PC-9 (cell line): ENCODE measurements at places on chromosomes 5 and 9. TPM values are rescaled to one million over a fixed set of nuclear protein-coding genes. Genes with fewer than 3 reads are reported as not detected.
A peak's percentile ranks its signal among the peaks of the same experiment; 100 is the strongest.

OR1Q1 gene
- total RNA-seq = not detected in 2 replicates

DNA sequence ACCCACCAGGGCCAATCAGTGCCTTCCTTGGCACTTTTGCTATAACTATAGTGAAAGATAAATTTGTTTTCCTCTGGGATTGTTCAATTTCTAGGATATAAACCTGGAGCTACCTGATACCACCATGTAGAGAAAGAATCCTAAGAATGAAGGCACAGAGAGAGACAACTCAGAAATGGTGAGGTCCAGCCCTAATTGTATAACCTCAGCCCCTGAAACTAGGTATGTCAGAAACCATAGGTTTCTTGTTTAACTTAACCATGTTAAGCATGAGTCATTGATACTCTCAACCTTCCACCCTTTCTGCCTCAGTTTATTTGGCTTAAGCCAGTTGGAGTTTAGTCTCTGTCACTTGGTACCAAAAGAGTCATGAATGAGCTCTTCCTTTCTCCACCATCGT is 4.6 kb upstream of the SPZ1 start:
- H3K27ac ChIP-seq = no peak overlapping the region
- H3K36me3 ChIP-seq = no peaks in the 10 kb centered on the region
- DNase-seq = no peak

DNA sequence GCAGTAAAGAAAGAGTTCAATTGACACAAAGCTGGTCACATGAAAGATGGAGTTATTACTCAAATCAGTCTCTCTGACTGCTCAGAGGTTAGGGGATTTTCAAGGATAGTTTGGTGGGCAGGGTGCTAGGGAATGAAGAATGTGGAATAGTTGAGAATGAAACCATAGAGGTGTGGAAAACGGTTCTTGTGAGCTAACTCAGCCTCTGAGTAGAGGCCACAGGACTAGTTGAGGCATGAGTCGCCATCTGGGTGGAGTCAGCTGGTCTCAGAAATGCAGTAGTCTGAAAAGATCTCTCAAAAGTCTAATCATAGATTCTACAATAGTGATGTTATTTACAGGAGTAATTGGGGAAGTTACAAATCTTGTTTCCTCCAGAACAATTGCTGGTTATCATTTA is 178.9 kb upstream of the SPEF2 start:
- peaks cover 10% of the 10 kb centered on the region; the same call in 1 of the 2 replicates for H3K27me3 ChIP-seq
- H3K36me3 ChIP-seq = no peaks in the 10 kb centered on the region
- no peak overlapping the region for H3K4me3 ChIP-seq
- no peaks in the 10 kb centered on the region for H3K4me1 ChIP-seq

- H3K27me3 ChIP-seq = no peaks in the 10 kb centered on the region
- no peak overlapping the region for H3K27ac ChIP-seq
- H3K4me3 ChIP-seq = no peak overlapping the region
- H3K36me3 ChIP-seq = no peaks in the 10 kb centered on the region
- DNase-seq = no peak
- H3K4me1 ChIP-seq = peaks cover 11% of the 10 kb centered on the region
Observed at GRCh38 chr5:125115195-125115525, 368.7 kb upstream of the ZNF608 start.

- H3K4me3 ChIP-seq = no peak overlapping the region
- no peaks in the 10 kb centered on the region for H3K4me1 ChIP-seq
- peak; percentile 65 for DNase-seq
Observed at GRCh38 chr5:36728697-36729543, 122.5 kb downstream of the SLC1A3 start.

TAF11L13 gene
- total RNA-seq = not detected in 2 replicates

DNA sequence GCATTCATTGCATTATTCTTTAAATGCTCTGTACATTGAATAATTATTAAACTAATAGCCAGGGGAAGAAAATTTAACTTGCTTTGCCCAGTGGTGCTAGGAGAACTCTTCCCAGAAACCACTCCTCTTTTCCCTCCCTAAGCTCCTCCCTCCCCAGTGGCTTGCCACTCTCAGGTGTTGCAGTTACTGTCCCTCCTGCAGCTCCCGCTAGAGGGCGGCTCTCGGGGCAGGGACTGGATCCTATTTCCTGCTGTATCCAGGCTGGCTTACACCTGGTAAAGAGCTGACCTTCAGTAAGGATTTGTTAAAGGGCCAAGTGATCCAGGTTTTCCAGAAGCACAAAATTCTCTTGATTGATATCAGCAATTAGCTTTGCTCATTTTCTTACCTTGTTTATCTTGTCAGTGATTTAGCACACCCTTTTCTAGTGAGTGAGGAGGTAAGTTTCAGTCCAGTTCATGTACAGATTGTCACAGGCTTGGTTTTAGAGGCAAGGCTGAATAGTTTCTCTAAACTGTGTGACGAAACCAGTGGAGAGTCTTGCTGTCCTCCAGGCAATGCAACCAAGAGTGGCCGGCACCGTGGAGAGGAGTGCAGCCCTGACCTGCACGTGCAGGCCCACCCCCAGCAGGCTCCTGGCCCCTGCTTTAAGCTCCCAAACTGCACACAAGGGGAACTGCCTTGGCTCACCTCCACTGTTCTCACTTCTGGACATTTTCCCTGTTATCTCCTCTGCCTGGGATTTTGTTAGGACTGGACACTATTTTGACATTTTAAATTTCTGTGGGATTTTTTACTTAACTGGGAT is 423.8 kb downstream of the SPOCK1 start:
- no peaks in the 10 kb centered on the region for H3K27me3 ChIP-seq
- no peaks in the 10 kb centered on the region for H3K36me3 ChIP-seq
- peaks cover 44% of the 10 kb centered on the region for H3K4me1 ChIP-seq
- no peak overlapping the region for H3K27ac ChIP-seq
- peak; percentile 72 for DNase-seq

MLANA gene
- not detected in 2 replicates for total RNA-seq

HTR1A gene
- total RNA-seq = not detected in 2 replicates

- no peaks in the 10 kb centered on the region for H3K4me1 ChIP-seq
- no peak for DNase-seq
- H3K27me3 ChIP-seq = peaks cover 39% of the 10 kb centered on the region; the same call in 1 of the 2 replicates
- H3K36me3 ChIP-seq = no peaks in the 10 kb centered on the region
- H3K27ac ChIP-seq = no peak overlapping the region
Observed at GRCh38 chr9:36802201-36802920, 229.7 kb downstream of the MELK start.

FOXD4L6 gene
- 0.20 TPM in 1 of 2 replicates, not detected in the other for total RNA-seq

PCDHB2 gene
- 2.8 and 4.0 TPM in 2 replicates for total RNA-seq

GRCh38 chr5:78835176-78835575 is 149.9 kb downstream of the ARSB start:
- no peak overlapping the region for H3K27ac ChIP-seq
- DNase-seq = no peak
- H3K27me3 ChIP-seq = no peaks in the 10 kb centered on the region
- H3K36me3 ChIP-seq = no peaks in the 10 kb centered on the region
- no peak overlapping the region for H3K4me3 ChIP-seq

PGM5 gene
- not detected in 2 replicates for total RNA-seq

- no peak overlapping the region for H3K4me3 ChIP-seq
- no peaks in the 10 kb centered on the region for H3K36me3 ChIP-seq
- no peak for DNase-seq
- H3K27ac ChIP-seq = no peak overlapping the region
- no peaks in the 10 kb centered on the region for H3K27me3 ChIP-seq
Observed at GRCh38 chr5:52725808-52726207, 61.9 kb upstream of the ITGA1 start.

DNA sequence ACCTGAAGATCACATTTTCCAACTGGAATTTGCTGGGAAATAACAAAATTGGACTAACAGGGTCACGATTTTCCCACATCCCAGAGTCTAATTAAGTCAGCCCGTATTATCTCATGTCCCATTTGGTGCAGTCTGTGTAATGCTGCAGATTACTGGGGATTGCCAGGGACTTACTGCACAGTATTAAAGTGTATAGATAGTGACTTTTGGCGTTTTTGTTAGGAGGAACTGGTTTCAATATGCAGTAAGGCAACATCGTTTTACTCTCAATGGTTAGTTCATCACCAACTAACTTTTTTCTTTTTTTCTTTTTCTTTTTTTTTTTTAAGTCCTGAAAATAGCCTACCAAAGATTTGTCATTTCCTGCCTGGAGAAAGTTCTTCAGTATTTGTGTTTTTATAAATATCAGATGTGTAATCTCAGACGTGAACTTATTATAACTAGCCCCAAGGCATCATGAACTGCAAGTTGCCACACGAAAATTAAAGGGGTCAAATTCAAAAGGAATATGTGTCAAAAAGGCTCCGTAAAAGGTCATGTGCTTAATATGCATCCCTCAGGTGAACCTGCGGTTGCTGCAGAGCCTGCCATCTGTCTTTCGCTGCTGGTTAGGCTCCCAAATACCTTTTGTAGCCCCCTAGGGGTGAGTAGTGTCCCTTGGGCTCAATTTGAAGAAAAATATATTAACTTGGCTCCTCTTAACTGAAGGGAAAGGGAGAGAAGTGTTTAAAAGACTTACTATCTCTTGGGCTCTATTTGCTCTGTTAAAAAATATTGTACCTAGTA is 176.7 kb upstream of the ADAMTSL1 start:
- no peak overlapping the region for H3K4me3 ChIP-seq
- DNase-seq = no peak
- no peak overlapping the region for H3K27ac ChIP-seq

DNA sequence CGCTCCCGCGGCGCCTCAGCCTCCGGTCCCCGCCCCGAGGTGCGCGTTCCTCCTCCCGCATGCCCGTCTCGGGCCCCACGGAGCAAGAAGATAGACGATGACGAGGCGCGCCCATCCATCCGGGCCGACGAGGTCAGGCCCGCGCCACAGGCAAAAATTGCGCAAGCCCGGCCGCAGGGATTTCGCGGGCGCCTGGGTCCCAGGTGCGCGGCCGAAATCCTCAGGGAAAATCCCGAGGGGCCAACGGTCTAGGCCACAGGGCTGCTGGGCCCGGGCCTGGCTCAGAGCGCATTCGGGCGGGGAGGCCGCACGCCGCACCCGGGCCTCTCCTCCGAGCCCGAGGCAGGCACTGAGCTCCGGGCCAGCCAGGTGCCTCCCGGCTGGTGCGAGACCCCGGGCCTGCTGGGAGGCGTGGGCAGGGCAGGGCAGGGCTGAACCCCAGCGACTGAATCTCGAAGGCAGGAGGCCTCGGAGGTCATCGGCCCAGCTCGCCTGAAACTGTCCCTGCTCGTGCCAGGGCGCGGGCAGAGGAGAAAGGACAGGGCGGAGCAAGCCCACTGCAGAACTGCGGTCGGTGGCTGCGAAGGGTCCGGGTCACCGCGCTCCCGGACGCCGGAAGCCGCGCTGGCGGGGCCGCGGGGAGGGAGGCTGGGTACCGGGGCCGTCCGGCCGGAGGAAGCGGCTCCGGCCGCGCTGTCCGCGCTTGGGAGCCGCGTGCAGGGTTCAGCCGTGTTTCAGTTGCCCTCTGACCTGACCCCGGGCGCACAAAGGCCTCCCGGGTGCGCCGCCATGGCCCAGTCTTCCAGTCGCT is 66.8 kb downstream of the FOXD1 start:
- no peaks in the 10 kb centered on the region; the same call in 1 of the 2 replicates for H3K36me3 ChIP-seq
- no peak overlapping the region for H3K27ac ChIP-seq
- H3K4me3 ChIP-seq = no peak overlapping the region
- no peaks in the 10 kb centered on the region for H3K27me3 ChIP-seq
- DNase-seq = no peak

- no peak overlapping the region for H3K4me3 ChIP-seq
- H3K4me1 ChIP-seq = no peaks in the 10 kb centered on the region
- no peaks in the 10 kb centered on the region for H3K27me3 ChIP-seq
- no peak for DNase-seq
Observed at GRCh38 chr5:132627470-132627869, 30.5 kb upstream of the IL13 start.

GAS1 gene
- not detected in 2 replicates for total RNA-seq

ZCCHC7 gene
- 14.1 and 15.9 TPM in 2 replicates for total RNA-seq

- no peaks in the 10 kb centered on the region for H3K27me3 ChIP-seq
- H3K36me3 ChIP-seq = peaks cover 9% of the 10 kb centered on the region; the same call in 1 of the 2 replicates
- no peak for DNase-seq
- H3K4me1 ChIP-seq = no peaks in the 10 kb centered on the region
Observed at GRCh38 chr9:129939431-129939830, 103.6 kb downstream of the FNBP1 start.

GRCh38 chr9:7298123-7298522 is 501.5 kb downstream of the DMAC1 start:
- no peak overlapping the region for H3K4me3 ChIP-seq
- no peak overlapping the region for H3K27ac ChIP-seq
- no peaks in the 10 kb centered on the region for H3K4me1 ChIP-seq

GRM6 gene
- not detected in 2 replicates for total RNA-seq

GRCh38 chr5:31378136-31378535 is 153.8 kb downstream of the DROSHA start:
- H3K36me3 ChIP-seq = no peaks in the 10 kb centered on the region
- no peak overlapping the region for H3K4me3 ChIP-seq
- H3K27me3 ChIP-seq = no peaks in the 10 kb centered on the region
- H3K4me1 ChIP-seq = no peaks in the 10 kb centered on the region
- DNase-seq = no peak
- no peak overlapping the region for H3K27ac ChIP-seq

GRCh38 chr9:85703398-85703797 is 38.4 kb downstream of the AGTPBP1 start:
- no peaks in the 10 kb centered on the region for H3K36me3 ChIP-seq
- H3K27me3 ChIP-seq = no peaks in the 10 kb centered on the region
- H3K4me3 ChIP-seq = no peak overlapping the region
- H3K27ac ChIP-seq = no peak overlapping the region
- H3K4me1 ChIP-seq = no peaks in the 10 kb centered on the region
- no peak for DNase-seq

DNA sequence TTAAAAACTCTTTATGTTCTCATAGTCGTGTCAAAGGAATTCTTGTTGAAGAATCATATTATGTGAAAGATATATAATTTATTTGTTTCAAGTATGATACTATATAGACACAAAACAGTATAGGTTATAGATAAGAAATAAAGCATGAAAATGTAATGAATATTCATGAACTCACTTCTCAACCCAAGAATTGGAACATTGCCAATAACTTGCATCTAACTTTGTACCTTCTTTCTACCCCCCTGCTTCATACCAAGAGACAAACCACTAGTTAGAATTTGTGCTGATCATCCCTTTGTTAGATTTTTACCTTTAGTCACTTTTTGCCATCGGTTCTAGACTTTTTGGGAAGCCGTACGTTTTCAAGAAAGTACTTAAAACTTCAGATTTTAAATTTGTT is 32.6 kb downstream of the HSD17B4 start:
- no peak overlapping the region for H3K27ac ChIP-seq
- H3K4me3 ChIP-seq = no peak overlapping the region
- H3K27me3 ChIP-seq = no peaks in the 10 kb centered on the region
- no peaks in the 10 kb centered on the region for H3K36me3 ChIP-seq
- no peak for DNase-seq
- no peaks in the 10 kb centered on the region for H3K4me1 ChIP-seq

LCN1 gene
- total RNA-seq = not detected in 2 replicates

DNA sequence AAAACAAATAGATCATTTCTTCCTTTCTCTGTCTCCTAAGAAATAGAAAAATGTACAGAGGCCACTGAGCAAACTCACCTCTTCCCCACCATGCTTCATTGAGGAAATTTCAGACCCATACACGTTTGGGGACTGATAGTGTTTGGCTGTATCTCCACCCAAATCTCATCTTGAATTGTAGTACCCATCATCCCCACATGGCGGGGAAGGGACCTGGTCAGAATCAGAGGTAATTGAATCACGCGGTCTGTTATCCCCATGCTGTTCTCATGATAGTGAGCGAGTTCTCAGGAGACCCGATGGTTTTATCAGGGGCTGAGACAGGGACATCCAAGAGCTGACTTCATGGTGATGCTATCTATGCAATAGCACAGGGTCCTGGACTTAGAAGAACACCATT is 1655.8 kb downstream of the MAT2B start:
- H3K4me3 ChIP-seq = no peak overlapping the region
- H3K4me1 ChIP-seq = no peaks in the 10 kb centered on the region
- H3K27me3 ChIP-seq = no peaks in the 10 kb centered on the region
- no peak for DNase-seq
- H3K27ac ChIP-seq = no peak overlapping the region

POU4F3 gene
- 0.23 TPM in 1 of 2 replicates, not detected in the other for total RNA-seq

- no peaks in the 10 kb centered on the region for H3K27me3 ChIP-seq
- no peaks in the 10 kb centered on the region for H3K4me1 ChIP-seq
- no peak for DNase-seq
- no peak overlapping the region for H3K27ac ChIP-seq
- H3K36me3 ChIP-seq = no peaks in the 10 kb centered on the region
Observed at GRCh38 chr5:89241186-89241585, 358.2 kb upstream of the MEF2C start.
